ENCODE measurements at places on chromosomes 2 and 18.

- peak; percentile 75 for DNase-seq
Observed at GRCh38 chr18:58682429-58683069, 11.3 kb downstream of the MALT1 start.

- DNase-seq: no peak
Observed at GRCh38 chr2:11312770-11313471, 31.5 kb downstream of the ROCK2 start.

DNA sequence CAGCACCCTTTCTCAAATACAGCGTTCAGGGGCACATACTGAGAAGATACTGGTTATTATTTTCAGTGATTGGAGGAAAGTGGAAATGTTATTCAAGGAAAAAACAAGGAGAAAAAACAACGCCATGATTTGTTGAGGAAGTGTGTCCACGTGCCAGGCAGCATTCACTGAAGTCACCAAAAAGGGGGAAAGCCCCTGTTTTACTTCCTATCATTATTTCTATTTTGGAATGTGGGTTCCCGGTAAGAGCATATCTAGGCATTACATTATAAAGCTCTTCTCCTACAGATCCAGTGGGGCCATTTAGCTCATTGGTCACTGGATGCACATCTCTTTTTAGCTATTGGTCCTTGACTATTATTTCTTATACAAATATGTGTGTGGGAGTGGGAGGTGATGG, 518.7 kb downstream of the TXNL1 start:
- DNase-seq: no peak

DNA sequence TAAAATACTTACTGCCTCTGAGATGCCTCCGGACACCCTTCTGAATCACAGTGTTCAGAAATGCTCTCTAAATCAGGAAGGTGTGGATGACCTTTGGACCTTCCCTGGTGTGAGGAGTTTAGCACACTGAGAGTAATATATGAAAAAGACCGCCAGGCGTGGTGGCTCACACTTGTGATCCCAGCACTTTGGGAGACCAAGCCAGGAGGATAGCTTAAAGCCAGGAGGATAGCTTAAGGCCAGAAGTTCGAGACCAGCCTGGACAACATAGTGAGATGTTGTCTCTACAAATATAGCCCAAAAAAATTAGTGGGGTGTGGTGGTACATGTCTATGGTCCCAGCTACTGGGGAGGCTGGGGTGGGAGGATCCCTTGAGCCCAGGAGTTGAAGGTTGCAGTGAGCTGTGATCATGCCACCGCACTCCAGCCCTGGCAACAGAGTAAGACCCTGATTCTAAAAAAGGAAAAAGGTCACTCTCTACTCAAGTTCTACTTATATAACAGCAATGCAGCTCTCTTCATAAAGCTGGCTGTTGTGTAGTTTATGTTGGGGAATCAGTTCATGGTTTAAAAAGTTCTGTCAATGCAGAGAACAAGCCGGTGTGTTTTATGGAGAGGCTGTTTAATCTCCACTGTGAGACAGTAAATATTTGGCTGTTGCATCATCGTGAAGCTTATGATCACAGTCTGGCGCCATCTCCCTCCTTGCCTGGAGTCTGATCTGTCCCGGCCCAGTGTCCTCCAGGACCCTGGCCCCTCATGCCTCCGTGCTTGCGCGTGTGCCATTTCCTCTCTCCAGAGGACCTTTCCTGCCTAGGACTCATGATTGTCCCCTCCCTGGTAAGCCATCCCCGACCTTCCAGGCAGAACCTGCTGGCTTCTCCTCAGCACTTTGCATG, 184.5 kb downstream of the FAM210A start:
- DNase-seq: no peak

GRCh38 chr2:128447538-128447995, 128.9 kb upstream of the HS6ST1 start:
- DNase-seq: no peak

DNA sequence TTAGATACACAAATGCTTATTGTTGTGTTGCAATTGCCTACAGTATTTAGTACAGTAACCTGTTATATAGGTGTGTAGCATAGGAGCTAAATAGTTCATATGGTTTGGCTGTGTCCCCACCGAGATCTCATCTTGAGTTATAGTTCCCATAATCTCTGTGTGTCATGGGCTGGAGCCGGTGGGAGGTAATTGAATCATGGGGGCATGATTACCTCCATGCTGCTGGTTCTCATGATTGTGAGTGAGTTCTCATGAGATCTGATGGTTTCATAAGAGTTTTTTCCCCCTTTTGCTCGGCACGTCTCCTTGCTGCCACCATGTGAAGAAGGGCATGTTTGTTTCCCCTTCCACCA, 190.5 kb upstream of the SESTD1 start:
- no peak for DNase-seq

Data from OCI-M1 (cell line).